Cortex of kidney (tissue), 1 donor: ENCODE measurements at places on chromosomes 7 and 10.

- no peak for DNase-seq
These were observed 20.3 kb upstream of the HECTD2 start for GRCh38 chr10:91389636-91390512.

GRCh38 chr10:86655173-86655540 lies 810 bp downstream of the OPN4 start:
- no peak for DNase-seq

- no peak for DNase-seq
These were observed 62.6 kb downstream of the CACNB2 start for GRCh38 chr10:18202680-18203460.

GRCh38 chr7:107446531-107446930 lies 23.3 kb upstream of the GPR22 start:
- DNase-seq, result no peak

GRCh38 chr10:127374901-127375300 lies 174.2 kb upstream of the NPS start:
- DNase-seq, result no peak

DNA sequence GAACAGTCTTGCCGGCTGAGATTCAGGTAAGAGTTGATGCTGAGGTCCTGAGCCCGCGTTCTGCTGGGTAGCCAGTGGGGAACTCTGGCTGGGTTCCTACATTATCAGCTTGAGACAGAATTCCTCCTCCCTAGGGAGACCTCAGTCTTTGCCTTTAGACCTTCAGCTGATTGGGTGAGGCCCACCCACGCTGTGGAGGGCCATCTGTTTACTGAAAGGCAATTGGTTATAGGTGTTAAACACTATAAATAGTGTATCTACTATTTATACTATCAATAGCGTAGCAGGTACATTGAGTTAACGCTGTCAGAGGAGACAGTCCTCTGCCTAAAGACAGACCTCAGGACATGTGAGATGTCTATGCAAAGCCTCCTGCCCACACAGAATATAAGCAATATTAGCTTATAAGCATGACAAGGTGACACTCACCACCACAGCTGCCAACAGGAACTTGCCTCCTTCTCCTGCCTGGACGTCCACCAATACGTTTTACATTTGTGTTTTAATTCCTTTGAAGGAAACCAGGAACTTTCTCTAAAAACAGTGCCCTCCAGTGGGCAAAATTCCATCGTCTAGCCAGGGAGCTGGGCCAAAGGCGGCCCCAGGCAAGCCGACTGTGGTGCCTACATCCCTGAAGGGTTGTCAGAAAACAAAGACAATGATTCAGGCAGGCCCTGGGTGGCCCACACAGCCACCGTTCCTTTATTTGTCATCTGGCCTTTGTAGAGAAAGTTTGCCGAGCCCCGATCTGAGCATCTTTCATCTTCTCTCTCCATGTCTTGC lies 58.8 kb downstream of the INSIG1 start:
- no peak for DNase-seq

DNA sequence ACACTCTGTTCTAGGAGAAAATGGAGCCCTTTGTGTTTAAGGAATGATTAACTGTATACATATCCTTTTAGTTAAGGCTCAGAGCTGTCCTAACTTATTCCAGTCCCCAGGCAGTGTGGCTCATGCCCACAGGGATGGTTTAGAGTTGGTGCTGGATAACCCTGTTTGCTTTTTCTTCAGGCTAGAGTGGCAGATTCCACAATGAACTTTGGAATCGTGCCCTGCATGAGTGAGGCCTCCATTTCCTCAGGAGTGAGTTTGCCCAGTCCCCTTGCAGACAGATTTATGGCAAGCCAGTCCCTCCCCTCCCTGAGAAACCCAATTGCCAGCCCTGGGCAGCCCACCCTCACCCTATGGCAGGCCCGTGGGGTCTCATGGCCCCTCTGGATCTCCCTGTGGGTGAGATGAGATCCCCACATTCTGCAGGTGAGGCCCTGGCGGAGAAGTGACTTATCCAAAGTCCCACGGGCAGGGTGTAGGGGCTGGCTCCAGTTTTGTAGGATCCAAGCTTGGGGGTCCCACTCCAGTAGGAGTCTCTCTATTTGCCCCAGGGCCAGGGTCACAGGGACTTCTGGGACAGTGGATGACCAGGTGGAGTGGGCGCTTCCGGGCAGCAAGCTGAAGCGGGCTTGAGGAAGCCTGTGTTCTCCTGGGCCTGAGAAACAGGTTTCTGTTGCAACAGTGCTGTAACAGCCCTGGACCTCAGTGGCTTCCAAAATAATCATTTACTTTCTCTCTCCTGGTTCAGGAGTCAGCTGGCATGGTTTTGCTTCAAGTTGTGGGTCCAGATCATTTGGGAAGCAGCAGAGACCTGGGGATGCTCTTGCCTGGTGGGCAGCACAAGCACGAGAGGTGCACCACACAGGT lies 9.0 kb upstream of the COMTD1 start:
- no peak for DNase-seq

DNA sequence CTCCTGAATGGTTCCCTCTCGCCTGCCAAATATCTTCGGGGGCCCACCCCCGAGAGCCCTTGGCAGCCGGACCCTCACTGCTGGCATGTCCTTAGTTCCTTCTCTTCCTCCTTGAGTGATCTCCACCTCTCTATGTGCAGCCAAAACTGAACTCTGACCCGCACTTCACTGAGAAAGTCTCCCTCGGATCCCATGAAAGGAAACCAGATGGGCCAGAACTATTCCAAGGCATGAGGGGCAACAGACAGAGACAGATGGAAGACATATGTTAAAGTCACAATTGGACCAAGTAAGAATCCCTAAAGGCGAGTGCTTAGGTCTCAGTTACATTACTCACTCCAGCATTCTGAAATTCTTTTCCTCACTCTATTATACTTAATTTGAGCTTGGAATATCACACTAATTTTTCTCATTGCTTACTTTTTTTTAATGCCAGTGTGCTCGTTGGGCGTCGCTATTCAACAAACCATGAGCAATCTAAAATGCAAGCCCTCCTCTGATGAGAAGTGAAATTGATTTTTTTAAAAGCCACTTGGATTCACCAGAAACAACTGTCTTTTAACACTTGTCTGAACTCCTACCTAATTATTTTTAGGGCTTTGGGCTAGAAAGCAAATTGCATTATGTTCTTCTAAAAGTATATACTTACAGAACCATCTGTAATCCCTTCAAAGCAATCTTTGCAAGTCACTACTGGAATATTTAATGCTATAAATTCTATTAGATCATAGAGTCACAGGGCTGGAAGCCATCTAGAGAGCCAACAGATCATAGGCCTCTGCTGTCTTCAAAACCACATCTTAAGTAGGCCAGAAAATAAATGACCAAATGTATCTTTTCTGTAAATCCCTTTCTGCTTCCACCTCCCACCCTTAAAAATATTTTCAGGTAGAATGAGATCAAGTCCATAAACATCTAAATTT lies 43.3 kb upstream of the EZH2 start:
- no peak for DNase-seq

- no peak for DNase-seq
These were observed 75.9 kb downstream of the INSIG1 start for GRCh38 chr7:155373359-155374273.

DNA sequence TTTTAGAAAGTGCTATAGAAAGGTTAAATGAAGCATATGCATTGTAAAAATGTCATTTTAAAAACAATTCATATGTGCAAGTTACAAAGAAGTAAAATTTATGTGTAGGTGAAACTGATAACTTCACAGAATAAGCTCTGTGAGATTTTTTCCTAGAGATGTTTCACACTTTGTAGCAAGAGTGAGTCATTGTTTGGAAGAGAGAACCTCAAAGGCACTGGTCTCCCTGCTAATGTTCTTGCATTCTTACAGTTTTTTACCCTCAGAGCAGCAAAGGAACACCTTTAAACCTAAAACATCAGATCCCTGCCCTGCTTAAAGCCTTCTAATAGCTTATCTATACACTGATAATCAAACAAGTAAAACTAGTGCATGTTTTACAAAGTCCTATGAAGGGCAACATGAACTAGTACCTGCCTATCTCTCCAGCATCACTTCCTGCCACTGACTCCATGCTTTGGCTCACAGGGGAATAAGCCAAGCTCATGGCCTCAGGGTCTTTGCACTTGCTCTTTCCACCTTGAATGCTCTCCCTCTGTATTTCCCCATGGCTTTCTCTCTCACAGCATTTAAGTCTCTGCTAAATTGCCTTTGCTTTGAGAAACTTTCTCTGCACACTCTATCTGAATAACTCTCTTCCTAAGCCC lies 997.0 kb downstream of the GATA3 start:
- DNase-seq, result no peak

GRCh38 chr10:60816628-60817397 lies 38.5 kb downstream of the CDK1 start:
- DNase-seq, result no peak

DNA sequence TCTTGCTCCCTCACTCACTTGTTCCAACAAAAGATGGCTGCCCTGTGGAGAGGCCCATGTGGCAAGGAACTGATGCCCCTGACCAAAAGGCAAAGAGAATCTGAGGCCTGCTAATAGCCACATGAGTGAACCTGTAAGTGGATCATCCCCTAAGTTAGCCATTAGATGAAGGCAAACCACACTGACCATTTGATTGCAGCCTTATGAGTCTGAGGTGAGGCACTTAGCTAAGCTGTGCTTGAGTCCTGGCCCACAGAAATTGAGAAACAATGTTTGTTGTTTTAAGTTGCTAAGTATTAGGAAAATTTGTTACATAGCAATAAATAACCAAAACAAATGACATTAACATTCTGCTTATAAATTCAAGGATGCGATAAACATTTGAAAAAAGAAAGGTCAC lies 100.1 kb upstream of the BET1 start:
- DNase-seq, result no peak

DNA sequence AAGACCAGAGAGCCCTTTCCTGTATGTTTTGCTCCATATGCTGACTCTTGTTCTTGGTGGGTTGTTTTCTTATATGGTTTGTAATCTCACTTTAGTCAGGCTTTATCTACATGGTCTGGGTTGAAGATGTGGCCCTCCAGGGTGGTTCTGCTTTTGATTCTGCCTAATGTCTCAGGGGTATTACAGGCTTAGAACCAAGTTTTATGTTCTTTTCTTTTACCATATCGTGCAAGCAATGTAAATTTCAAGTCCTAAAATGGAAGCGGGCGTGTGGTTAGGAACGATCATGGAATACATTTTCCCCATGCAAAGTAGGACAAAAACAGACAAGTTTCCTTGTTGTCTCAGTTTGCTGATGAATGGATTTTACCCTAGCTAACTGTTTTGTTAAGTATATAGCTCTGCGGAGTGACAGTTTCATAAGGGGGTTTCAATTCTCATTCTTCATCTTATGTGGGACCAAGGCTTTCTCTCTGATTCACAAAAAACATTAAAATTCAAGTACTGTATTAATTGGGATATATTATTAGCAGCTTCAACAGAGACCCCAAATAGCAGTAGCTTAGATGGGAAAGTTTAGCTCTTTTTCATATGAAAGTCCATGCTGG lies 58.7 kb downstream of the MTURN start:
- no peak for DNase-seq

GRCh38 chr7:84274029-84274638 lies 79.5 kb upstream of the SEMA3A start:
- no peak for DNase-seq

DNA sequence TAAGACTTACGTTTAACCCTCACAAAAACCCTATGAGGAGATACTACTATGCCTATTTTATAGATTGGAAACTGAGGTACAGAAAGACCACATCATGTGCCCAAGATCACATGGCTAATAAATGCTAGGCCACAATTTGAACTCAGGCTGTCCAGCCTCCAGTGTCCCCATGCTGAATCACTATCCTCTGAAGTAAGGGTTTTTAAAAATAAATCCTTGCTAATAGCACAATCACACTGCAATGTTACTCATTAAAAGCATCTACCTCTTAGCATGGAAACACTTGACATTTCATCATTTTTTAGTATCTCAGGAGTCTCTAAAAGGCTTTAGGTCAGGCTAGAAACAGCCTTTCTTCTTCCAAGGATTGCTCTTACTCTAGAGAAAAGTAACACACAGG lies 50.0 kb upstream of the PPP1R3C start:
- DNase-seq, result no peak

- no peak for DNase-seq
These were observed 519 bp downstream of the ITGB8 start for GRCh38 chr7:20330928-20331909.

DNA sequence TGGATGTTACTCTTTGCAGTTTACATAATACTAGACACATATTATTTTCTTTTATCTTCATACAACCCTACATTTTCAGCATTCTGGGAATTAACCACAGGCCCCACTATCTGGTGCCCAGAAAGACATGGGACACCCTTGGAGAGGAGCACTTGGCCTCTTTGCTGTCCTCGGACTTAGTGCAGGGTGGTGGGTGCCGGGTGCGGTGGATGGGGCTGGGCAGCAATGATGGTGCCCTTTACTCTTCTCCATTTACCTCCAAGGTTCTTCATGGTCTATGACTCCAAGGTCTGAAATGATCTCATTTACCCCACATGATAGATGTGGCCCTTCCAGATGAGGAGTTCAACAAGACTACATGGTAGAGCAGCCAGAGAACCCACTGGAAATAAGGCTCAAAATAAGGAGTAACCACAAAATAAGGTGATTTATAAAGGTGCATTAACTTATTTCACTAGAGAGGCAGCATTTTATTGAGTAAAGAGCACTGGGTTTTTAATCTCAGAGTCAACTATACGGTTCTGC lies 56.2 kb upstream of the IGFBP3 start:
- DNase-seq, result no peak

DNA sequence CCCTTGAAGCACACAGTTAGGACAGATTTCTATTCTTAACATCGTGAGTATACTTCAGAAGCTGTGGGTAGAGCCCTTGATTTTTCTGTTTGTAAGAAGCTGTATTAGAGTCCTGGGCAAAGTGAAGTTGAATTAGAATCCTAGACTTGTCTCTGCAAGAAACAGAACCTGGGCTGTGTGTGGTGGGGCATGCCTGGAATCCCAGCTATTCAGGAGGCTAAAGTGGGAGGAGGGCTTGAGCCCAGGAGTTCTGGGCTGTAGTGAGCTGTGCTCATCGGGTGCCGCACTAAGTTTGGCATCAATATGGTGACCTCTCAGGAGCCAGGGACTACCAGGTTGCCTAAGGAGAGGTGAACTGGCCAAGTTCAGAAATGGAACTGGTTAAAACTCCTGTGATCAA lies 183.4 kb downstream of the GNAI1 start:
- no peak for DNase-seq

- no peak for DNase-seq
These were observed 91.7 kb downstream of the GPR26 start for GRCh38 chr10:123757853-123758252.

DNA sequence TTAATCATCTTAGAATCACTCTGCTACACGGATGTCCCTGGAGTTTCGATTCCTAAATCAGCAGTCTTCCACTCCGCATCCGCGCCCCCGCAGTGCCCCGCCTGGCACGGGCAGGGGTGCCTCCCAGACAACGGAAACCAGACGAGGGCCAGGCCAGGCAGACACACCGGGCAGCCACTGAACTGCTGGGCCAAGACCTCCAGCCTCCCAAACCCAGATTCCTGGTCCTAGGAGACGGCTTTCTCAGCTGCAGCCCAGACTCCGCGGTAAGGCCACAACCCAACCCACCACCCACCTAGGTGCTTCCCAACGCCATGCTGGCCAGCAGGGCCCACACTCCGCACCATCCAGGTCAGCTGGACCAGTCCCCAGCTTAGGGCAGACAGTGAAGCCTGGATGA lies 33.2 kb downstream of the MAD1L1 start:
- no peak for DNase-seq

GRCh38 chr7:131370523-131370968 lies 42.9 kb downstream of the MKLN1 start:
- DNase-seq, result no peak
